Stimulated activated CD8-positive, alpha-beta memory T cell treated with anti-CD3 and anti-CD28 coated beads, Interleukin-12 subunit alpha, Interleukin-12 subunit beta, amount 100 ng/mL, for 4 hours (primary cell): ENCODE measurements at places on chromosomes 6 and 20.

DNA sequence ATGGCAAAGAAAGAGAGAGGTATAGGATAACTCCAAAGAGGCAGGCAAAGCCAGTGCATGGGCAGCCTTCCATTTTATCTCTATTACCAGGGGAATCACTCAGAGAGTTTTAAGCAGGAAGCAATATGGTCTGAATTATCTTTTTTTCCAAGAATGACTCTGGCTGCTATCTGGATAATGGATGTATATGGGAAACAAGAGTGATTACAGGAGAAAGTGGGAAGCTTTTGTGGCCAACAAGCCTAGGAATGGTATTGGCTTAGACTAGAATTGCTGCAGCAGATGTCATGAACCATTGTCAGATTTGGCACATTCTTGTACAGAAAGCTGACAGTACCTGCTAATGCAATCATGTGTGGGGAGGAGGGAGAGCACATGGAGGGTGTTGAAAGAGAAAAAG is 73.0 kb upstream of the BTBD3 start:
- no peak for DNase-seq

GRCh38 chr20:37728635-37728983 is 34.8 kb downstream of the CTNNBL1 start:
- DNase-seq = no peak

GRCh38 chr6:10555625-10556309 is 34.6 kb downstream of the GCNT2 start:
- no peak for DNase-seq

GRCh38 chr6:11201772-11202512 is 30.5 kb downstream of the NEDD9 start:
- no peak for DNase-seq

DNA sequence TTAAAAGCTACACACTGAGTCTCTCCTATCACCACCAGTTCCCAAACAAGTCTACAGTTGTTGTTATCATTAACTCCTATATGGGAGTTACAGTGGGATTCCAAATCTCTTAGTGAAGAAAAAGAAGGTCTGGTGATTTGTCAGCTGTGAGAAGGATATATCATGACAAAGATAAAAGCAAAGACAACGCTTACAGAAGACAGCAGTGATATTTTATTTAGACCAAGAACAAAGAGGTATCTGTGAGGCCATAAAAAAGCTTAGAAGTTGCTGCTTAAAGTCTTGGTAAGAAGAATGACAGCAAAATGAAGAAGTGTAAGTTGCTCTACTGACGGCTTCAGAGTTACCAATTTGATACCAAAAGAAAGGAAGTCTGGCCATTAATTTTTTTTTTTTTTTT is 47.2 kb downstream of the CHD6 start:
- no peak for DNase-seq

DNA sequence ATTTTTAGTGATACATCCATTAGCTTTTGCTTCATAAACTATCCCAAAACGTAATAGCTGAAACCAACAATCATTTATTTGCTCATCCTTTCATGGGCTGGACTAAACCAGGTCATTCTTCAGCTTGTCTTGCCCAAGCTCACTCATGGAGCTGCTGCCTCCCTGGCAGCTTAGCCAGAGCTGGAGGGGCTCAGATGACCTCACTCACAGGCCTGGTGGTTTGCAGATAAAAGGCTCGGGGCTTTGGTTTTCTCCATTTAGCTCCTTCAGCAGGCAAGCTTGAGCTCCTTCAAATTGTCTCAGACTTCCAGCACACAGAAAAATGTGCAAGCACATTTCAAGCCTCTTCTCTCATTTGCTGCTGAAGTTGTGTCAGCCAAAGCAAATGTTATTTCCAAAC is 139.1 kb downstream of the BTBD3 start:
- no peak for DNase-seq

- DNase-seq = no peak
These were observed 76.8 kb downstream of the REV3L start for GRCh38 chr6:111406200-111406721.

GRCh38 chr6:134080171-134080795 is 27.9 kb upstream of the SLC2A12 start:
- no peak for DNase-seq

GRCh38 chr6:169391473-169392071 is 137.9 kb upstream of the THBS2 start:
- DNase-seq = no peak

GRCh38 chr6:13044896-13045295 is 283.4 kb downstream of the TBC1D7 start:
- DNase-seq = no peak

DNA sequence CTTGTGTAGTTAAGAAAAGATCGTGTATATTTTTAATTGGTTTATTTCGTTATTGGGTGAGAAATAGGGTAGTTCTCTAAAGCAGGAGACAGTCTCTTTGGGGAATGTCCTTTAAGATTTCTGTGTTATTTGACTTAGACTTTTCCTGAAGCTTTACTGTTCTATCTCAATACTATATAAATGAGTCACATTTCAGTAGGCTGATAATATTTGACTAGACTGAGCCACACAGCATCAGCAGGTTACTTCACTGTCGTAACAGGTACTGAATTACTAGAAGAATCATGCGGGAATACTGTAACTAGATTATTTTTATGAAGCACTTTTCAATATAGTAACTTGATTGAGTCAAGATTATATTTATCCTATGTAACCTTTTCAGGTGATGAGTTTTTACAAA is 1.4 kb downstream of the SMAP1 start:
- no peak for DNase-seq

- DNase-seq = no peak
These were observed 34.4 kb downstream of the TENT5A start for GRCh38 chr6:81718126-81718525.

DNA sequence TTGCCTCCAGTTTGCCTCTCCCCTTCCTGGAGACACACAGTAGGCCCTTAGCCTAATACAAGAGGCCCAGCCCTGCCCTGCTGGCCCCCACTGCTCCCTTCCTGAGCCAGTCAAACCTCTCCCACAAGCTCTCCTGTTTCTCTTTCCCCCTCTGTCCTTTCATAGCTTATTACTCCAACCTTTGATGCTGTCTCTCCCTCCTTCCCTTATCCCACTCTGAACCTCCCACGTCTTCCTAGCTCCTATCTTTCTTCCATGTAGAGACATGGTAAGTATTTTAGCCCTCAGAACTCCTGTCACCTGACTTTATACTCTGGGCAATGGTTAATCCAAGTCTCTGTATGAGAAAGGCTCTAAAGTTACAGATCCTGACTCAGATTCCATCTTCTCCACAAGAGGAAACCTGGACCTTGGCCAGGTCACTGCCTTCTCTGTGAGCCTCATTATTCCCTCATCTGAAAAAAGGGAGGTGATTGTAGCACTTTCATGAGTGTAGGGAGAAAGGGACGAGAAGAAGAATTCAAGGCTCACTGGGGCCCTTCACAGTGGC is 6.7 kb downstream of the TGIF2 start:
- no peak for DNase-seq

- no peak for DNase-seq
These were observed 35.8 kb downstream of the PDSS2 start for GRCh38 chr6:107423474-107423990.

GRCh38 chr6:4240148-4240547 is 104.8 kb upstream of the ECI2 start:
- DNase-seq = no peak

DNA sequence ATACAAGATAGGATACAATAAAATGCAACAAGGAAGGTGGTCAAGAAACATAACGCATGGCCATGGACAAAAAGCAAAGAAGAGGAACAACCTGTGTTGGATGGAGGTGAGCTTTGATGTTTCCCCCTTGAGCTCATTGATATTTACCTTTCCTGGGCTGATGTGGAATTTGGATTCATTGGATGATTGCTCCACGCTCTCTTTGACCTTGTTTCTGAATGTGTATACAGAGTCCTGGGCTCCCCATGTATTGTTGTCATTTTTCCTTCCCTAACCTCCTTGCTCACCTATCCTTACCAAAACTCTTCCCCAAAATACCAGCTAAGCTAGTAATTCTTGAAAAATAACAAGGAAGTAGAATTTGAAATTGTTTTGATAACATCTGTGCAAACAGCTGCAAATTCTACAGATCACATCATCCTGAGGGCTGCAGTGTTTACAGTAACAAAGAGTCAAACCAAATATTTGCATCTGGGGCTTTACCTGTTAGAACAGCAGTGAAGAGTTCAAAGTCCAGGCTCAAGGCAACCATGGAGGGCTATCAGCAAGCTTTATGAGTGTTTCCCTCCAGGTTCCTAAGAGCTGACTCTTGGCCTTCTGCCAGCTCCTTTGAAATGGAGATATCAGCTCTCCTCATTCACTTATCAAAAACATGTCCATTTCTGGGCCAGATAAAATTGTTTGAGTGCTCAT is 214.3 kb upstream of the MARCKS start:
- no peak for DNase-seq

- no peak for DNase-seq
These were observed 608.9 kb downstream of the MAFB start for GRCh38 chr20:40080041-40080652.

GRCh38 chr20:35344354-35344837 is 52.2 kb upstream of the FAM83C start:
- DNase-seq = no peak

DNA sequence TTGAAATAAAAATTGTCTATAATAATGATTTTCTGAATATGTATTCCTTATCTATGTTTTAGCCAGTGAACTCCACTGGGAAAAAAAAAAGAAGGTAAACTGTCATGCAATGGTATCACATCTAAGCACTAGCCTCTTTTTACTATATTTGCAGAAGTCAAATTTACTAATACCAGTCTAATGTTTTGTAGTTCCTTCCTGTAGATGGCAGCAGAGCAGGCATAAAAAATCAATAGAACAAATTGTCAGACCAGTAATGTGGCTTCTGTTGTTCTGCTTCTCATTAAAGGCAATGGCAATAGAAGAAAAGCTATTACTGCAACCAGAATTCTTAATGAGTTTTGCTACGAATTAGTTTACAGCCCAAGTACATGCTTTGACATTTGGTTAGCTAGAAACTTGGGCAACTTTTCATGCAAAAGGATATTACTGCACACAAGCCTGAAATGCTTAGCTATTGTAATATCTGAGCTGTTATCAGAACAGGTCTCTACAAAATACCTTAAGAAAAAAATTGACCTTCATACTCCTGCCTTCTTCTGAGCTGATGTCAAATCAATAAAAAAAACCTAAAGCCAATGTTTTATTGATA is 476.9 kb downstream of the KHDRBS2 start:
- DNase-seq = no peak

- DNase-seq = no peak
These were observed 148.7 kb downstream of the DOK5 start for GRCh38 chr20:54623991-54624569.

DNA sequence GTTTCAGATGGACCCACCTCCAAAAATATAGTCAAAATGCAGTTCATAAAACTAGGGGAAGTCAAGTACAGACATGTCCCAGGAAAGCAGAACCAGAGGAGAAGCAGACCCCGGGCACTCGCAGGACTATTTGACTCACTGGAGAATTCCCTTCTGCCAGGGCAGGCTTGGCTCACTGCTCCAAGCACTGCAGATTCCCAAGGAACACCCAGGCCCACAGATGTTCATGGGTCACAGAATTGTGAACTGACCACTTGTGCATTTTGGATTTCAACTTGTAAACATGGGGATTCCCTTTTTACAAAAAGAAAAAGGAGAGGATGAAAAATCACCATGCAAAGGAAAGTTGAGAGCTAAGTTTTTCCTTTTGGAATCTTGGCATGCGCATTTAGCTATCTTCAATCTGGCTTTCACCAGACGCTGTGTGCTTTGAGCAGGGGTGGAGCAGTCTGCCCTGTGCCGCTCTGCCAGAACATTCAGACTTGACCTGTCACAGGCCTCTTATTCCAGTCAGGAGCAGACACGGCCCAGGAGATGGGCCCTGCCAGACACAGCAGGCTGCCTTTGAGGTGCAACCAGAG is 237.5 kb upstream of the TAB2 start:
- no peak for DNase-seq

DNA sequence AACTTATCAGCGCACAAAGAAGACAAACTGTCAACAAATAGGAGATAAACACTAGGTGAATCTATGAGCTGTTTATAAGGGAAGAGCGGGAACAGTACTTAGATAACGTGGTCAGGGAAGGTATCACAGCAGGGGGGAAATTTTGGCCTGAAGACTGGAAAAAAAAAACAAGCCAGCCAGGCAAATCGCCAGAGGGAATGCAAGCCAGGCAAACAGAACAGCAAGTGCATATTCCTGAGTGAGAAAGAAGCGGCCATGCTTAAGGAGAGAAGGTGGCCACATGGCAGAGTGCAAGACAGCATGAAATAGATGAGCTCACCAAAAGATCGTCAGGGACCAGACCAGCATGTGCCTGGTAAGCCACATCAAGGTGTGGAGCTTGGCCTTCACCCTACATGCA is 466.5 kb upstream of the ARID1B start:
- DNase-seq = no peak

GRCh38 chr6:134740473-134741199 is 209.3 kb downstream of the ALDH8A1 start:
- DNase-seq = no peak

- DNase-seq = no peak
These were observed at the start of gene IPCEF1 for GRCh38 chr6:154356690-154357089. TSS of gene IPCEF1 (minus strand) at chr6:154356803. CDS start at chr6:154265947, 90,856 bp downstream.

- no peak for DNase-seq
These were observed 184.2 kb downstream of the ANKRD60 start for GRCh38 chr20:58044286-58044685.

DNA sequence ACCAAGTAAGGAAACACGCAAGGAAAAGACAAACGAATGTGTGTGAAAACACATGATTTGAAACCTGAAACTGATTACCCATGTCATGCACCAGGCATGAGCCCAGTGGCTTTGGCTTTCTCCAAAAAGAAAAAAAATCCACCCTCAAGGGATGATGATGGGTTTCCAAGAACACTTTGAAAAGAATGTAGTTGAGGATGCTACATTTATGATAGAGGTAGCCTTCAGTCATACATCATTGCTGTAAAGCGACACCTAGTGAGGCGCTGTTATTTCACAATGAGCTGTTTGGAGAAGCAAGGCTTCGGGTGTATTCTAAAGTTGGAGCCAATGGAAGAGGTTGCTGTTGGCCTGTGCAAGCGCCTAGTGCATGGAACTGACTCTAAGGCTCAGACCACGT is 124.9 kb downstream of the SCML4 start:
- no peak for DNase-seq

DNA sequence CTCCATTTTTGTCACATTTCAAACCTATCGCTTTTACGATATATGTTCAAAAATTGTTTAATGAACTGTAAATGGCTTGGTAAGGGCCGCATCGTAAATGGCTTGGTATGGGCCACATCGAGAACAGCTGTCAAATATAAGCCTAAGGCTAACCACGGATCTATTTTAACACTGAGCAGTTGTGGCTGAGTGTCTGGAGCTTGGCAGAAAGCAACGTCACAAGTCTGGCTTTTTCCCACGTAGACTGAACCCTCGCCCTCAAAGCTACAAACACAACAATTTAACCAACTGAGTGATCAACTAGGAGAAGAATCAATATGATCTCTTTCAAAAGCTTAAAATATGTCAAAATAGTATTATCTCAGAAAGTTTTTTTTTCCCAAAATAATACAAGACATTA is 71.4 kb upstream of the PRSS16 start:
- DNase-seq = no peak
